Hindlimb muscle (tissue), 1 donor: ENCODE measurements at places on chromosomes 12 and 14. TPM values are rescaled to one million over a fixed set of nuclear protein-coding genes. Genes with fewer than 3 reads are reported as not detected.

The TAS2R8 gene
- polyA plus RNA-seq, result not detected

The IFNG-AS1 gene
- polyA plus RNA-seq, result 0.72 TPM

The NOPCHAP1 gene
- polyA plus RNA-seq, result 12.2 TPM

The PRKD1 gene
- 31.0 TPM for polyA plus RNA-seq

The UBR7 gene
- 22.8 TPM for polyA plus RNA-seq

DNA sequence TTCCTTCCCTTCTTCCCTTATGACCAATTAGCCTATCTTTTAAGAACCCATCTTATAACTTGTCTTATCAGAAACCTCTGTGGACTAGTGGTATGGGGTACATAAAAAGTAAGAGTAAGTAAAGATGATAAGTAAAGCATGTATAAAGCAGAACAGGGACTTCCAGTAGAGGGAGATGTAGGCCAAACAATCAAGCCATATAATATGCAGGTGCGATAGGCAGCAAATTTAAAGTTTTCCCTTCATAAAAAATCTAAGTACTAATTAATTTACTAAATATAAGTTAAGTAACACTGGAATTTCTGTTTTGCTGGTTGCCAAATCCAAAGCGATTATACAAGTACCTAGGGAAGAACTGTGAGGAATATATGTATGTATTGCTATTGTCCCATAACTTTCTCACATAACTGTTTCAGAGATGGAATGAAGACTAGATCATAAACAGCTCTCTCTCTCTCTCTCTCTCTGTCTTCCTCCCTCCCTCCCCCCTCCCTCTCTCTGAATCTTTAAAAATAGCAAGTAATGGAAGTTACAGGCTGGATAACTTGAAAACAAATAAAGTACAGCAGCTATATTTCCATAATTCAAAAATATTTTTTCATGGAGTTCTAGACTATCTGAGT lies 25.7 kb downstream of the METTL25 start:
- peak; percentile 18 for DNase-seq

DNA sequence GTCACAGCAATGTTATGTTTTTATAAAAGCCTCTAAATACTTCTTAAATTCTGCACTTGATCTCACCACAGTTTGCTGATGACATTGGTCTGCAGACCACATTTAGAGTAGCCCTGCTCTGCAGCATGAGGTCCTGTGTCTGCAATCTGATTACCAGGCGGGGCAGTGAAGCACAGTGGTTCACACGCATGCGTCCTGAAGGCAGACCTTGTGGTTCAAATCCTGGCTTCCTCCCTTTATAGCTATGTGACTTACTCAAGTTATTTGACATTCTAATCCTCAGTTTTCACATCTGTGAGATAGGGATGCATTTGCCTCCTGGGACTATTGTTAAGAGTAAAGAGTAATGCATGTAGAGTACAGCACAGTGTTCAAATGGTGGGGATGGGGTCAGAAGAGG lies 50.3 kb downstream of the BMAL2 start:
- no peak for DNase-seq

DNA sequence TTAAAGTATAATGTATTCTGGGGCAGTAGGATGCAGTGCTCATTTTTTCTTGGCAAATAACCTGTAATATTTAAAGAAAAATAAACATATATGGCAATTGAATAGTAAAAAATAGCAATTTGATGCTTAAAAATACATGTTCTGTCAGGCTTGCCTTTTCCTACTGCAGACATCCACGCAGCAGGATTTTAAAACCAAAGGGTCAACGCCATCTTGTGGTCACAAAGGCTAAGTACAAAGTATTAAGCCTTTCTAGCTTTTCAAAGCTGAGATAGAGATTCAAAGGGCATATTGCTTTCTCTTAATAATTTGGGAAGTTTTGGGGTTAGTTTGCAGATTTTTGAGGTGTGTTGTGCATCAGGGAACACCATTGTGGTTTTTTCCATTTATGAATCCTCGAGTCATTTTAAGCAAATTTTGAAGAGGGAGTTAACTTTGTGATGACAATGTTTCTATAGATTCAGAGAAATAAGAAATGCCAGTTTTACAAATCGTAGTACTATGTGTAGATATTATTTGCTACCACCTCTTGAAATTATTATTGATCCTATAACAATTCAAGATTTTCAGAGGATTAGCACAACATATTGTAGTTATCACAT lies 4.7 kb upstream of the CCER1 start:
- DNase-seq, result peak; percentile 58

DNA sequence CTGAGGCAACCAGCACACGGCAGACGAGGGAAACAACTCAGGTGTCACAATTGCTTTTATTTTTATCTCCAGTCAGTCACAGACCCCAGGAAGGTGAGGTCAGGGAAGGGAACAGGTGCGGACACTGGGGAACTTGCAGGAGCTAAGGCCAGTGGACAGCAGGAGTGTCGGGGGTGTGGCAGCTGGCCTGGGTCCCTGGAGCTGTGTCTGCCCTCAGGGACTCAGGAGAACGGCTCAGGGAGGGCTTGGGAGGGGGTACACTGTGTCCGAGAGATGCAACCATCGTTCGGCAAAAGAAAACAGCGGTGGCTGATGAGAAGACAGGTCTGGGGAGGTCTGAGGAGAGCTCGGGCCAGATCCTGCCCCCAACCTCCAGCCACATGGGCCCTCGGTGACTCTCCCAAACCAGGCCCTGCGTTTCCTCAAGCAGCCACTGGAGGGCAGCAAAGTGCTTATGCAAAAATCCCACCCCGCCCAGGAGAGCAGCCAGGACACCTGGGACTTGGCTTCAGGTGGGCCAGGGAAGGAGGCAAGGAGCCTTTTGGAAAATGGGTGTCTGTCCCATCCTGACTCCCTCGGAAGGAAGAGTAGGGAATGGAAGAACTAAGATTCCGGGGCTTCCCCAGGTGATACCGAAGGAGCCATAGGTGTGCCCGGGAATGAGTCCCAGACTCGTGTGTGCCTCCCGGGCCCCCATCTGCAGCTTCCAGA lies 24.1 kb upstream of the BCDIN3D start:
- DNase-seq, result peak; percentile 72

DNA sequence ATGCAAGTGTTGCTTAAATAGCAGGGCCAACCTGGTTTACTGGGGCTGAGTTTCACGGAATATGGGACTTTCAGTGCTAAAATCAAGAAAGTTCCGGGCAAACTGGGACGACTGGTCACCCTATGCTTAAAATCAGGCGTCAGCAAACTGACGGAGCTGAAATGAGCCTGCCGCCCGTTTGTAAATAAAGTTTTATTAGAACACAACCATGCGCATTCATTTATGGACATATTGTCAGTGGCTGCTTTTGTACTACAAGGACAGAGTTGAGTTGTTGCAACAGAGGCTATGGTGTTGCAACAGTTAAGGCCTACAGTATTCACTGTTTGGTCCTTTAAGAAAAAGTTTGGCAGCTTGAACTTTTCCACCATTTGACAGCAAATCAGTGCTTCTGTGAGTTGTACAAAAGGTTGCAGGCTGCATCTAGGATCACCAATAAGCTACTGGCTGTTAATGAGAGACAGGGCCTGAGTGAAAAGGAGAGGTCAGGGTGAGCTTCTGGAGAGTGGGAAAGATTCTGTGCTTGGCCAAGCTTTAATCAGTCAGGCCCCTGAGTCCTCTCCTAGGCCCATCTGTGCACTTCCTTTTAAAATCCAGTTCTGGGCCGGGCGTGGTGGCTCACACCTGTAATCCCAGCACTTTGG lies 13.3 kb downstream of the SELPLG start:
- DNase-seq, result no peak

DNA sequence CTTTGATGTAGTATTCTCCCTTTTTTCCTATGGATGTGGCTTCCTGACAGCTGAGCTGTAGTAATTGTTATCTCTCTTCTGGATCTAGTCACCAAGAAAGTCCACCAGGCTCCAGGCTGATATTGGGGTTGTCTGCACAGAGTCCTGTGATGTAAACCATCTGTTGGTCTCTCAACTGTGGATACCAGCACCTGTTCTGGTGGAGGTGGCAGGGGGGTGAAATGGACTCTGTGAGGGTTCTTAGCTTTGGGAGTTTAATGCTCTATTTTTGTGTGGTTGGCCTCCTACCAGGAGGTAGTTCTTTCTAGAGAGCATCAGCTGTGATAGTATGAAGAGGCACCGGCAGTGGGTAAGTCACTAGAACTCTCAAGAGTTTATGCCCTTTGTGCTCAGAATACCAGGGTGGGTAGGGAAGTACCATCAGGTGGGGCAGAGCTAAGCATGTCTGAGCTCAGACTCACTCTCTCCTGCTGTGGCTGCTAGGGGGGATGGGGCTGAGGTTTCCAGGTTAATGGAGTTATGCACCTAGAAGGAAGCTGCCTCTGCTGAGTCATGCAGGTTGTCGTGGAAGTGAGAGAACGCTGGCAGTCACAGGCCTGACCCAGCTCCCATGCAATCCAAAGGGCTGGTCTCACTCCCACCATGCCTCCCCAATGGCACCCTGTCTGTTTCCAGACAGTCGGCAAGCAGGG lies 3.0 kb upstream of the TAS2R14 start:
- DNase-seq, result no peak

DNA sequence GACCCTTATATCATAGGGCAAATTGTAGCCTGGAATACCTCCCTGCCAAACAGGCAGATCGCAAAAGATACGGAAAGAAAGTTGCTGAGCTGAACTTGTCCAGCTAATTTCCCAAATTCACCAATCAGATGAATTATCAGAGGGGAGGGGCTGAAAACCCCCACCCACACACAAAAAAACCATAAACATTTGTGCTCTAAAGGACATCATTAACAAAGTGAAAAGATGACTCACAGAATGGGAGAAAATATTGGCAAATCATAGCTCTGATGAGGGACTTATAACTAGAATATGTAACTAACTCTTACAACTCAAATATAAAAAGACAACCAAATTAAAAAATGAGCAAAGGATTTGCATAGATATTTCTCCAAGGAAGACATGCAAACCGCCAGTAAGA lies 36.3 kb downstream of the PTHLH start:
- DNase-seq, result no peak
